ENCODE measurements at places on chromosomes 3 and 15.

- no peak for DNase-seq
These were observed 45.2 kb downstream of the CGGBP1 start for GRCh38 chr3:88013592-88013991.

DNA sequence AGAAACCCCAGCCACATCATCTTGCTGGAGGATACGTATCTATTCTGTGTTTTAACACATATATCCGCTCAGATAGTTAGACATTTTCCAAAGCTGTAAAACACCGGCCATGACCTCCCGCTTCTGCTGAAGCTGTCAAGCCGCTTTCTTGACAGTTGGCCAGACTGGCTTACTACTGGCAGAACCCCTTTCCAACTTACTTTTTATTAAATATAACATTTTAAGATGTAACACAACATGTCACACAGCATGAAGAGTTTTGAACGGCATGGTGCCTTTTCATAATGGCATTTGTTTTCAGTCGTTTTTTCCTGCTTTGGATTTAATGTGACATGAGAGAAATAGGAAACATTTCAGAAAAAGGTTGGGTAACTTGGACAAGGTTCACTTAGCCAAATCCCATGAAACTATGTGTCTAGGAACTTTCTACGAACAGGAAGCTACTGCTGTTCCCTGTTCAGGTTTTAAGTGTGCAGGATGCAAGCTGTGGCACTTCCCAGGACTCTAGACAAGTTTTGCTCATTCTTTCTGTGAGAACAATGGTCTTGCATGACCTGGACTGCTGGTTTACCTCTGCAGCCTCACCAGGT lies 281.4 kb downstream of the THSD4 start:
- no peak for DNase-seq

- DNase-seq, result no peak
These were observed 65.1 kb downstream of the LDHAL6B start for GRCh38 chr15:59271595-59272201.

GRCh38 chr3:78645628-78646310 lies 1122.0 kb downstream of the ROBO1 start:
- peak; percentile 76 for DNase-seq

- no peak for DNase-seq
These were observed 5.2 kb upstream of the VEPH1 start for GRCh38 chr3:157508461-157508860.

DNA sequence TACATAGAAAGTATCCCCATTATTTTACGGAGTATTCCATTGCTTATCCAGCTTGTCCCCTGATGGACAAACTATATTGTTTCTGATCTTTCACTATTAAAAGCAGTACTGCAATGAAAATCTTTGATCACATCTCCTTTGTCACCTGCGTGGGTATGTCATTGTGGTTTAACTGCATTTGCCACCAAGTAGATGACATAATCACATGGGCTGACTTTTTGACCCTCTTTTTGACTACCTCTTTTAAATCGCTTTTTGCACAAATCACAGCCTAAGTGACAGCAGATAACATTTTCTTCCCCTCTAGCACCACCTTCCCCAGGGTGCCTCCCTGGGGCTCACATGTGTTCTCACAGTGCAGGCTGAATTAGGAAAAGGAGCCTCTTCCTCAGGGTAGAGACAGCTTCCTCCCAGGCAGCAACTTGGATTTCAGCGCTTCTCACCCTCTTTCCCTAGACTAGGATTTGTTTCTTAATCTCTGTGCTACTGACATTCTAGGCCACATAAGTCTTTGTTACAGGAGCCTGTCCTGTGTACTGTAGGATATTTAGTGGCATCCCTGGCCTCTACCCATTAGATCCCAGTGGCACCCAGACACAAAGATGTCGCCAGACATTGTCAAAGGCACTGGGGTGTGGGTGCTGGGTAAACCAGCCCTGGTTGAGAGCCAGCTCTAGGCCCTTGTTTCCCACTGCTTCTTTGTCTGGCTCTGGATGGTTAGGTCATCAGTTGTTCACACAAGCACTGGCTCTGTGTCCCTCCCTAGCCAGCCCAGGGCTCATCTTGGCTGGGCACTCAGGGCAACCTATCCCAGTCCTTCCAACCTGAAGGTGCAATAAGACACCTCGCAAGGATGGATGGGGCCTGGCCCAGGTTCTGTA lies 1.3 kb upstream of the RBP1 start:
- DNase-seq, result peak; percentile 93

DNA sequence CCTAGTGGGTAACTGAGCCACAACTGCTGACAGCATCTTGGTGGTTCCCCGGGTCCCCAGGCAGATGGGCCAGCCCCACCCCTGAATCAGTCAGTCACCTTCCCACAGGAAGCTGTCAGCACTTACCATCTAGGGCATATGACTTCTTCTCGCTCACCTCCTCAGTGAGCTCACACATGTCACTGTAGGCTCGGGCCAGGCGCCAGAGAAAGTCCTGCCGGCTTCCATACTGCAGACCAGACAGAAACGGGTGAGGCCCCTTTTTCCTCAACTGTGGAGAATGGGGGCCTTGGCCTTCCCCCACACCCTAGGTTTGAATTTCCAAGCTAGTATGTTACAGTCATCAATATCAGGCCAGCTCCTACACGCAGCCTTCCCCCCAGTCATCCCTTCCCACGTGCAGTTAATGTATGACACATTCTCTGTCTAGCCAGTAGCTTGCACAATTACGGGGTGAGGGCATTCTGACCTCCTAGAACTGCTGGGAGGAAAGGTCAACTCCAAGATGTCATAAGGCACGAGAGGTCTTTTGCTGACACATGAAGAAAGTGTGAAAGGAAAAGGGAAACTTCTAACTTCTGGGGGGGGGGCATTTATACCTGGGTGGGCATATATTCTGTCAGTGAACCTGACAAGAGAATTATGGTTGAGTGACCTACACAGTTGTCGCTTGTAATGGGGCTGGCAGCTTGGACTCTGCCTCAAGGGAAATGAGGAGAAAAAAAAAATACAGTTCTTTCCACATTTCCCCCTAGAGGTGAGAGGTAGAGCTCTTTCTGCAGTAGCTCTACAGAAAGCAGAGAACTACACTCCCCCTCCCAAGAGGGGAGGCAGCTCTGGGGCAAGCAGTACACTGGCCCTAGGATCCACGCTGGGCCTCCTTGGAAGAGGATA lies 10.9 kb downstream of the RMDN3 start:
- no peak for DNase-seq

DNA sequence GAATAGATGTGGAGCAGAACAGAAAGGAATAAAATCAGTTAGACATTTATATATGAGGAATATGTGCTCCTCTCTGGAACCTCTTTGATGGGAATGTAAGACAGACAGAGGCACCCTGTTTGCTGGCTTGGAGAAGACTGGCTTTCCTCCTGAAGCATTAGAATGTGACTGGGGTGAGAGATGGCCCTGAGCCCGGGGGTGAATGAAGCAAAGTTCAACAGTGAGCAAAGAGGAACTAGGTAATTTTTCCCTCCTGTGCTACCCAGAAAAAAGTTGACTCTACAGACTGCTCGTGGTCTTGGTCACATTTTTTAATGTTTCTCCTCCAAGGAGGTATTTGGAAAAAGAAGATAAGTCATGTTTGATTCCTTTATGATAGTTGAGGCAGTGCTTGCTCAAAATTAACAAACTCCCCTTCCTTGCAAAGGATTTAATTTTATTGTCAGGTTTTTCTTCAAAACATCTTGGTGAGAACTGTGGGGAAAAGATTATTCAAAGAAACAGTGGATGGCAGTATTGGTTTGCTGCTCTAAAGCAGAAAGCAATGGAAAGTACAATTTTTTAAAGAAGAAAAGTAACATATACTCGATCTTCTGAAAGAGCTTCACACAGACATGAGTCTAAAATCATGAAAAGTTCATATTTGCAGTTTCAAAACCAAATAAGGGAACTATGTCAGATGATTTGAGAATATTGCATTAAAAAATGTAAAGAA lies 370.4 kb upstream of the CDIN1 start:
- DNase-seq, result no peak

GRCh38 chr3:31210068-31210645 lies 315.7 kb upstream of the GADL1 start:
- no peak for DNase-seq

- DNase-seq, result no peak
These were observed 239.9 kb upstream of the LRTM1 start for GRCh38 chr3:55167586-55168317.
